AG04450 (cell line): ENCODE measurements at places on chromosomes 3 and 15.

- DNase-seq: no peak
Observed at GRCh38 chr3:146532406-146532805, 12.0 kb downstream of the PLSCR1 start.

DNA sequence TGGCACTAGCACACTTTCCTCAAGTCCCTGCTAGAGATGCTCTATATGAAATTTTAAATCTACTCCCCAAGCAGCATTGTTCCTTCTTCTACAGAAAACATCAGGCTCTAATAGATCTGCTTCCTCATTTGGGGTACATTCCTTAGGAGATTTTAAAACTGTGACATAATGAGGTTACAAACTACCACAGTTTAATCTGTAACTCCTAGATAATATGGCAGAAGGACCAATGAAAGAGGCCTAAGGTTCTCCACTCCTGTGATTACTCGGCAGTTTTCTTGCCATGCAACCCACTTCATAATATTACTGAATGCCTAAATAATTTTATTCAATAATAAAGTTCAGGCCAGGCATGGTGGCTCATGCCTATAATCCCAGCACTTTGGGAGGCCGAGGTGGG, 16.1 kb downstream of the ZNF106 start:
- no peak for DNase-seq

DNA sequence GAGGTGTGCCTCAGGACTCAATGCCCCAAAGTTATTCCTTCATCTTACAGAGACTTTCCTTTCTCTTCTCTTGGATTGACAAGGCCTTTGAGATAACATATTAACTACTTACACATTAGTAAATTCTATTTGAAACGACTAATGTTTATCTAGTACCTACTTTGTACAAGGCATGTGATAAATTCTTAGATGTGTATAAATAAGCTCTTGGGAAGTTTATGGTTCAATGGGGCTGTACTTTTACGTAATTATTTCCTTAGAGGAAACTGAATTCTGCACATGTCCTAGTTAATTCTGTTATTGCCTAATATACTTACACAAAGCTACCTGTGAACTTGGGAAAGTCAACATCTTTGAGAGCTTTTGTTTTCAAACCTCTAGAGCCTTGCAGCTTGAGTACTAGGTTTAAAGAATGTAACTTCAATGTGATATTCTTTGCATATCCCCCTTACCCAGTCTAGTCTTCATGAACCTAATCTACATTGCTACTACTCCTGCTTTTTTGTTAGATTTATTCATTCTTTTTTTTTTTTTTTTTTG, 58.5 kb upstream of the RAP2B start:
- no peak for DNase-seq

DNA sequence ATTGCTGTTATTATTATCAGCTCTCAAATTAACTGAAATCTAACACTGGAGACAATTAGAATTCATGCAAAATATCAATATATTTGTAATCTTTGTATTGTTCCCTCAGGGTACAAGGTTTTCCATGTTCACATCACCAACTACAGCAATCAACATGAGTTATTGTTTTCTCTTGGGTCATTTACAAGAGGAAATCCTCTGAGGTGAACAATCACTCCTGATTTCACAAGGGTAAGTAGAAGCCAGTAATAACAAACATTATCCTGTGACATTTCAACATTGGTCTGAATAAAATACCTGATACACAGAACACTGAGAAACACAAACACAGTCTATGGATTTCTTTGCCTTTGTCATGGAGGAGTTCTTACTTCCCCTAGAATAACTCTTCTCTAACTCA, 174.0 kb downstream of the SUCNR1 start:
- DNase-seq: no peak

DNA sequence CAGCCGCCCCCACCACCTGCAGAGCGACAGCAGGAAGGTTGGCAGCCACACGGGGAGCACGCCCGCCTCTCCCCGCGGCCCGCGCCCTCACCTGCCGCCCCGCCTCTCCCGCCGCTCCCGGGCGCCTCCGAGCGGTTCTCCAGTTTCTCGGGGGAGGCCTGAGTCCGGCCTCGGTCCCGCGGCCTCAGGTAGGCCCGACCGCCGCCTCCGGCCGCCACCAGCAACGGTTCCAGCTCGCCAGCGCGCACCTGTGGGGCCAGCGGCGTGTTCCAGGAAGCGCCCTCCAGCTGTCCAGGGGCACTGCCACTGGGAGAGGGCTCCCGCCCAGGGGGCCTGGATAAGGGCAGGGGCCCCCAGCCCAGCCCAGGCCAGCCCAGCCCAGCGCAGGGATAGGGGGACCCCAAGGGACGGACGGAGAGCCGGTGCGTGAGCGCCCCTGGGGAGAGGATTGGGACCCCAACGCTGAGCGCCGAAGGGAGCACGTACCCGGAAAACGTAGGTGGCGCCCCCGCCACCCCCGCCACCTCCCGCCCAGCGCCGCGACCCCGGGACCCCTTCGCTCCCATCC, 2.2 kb downstream of the LTK start:
- no peak for DNase-seq

GRCh38 chr3:62601238-62602070, 228.1 kb upstream of the FEZF2 start:
- no peak for DNase-seq

GRCh38 chr3:46297658-46298423, 55.6 kb downstream of the CCR3 start:
- no peak for DNase-seq
